ENCODE measurements at places on chromosomes 5 and 9.

DNA sequence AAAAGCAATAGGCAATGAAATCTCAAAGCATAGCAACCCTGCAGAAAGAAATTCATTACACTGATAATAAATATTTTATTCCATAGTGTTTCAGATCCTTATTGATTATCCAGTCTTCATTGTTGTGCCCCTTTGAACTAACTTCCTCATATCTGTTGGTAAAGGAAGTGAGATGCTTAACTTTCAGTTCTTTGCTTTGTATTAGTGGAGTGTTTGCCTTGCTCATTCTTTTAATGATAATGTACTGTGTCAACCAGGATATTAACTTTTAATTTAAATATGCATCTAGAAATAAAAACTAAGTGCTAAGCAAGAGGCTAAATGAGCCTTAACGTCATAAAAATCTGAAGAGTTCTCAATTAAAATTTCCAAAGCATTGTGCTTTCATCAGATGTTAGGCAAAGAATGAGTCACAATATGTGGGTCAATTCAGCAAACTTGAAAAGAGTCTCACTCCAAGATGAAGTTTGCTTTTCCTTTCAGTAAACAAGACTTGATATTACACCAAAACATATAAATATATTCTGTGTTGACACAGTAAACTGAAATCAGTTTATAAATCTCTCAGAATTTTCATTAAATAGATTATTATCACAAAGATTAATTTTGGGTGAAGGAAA, 105.9 kb downstream of the GIN1 start:
- no peak for DNase-seq

GRCh38 chr5:1668141-1668721, 131.4 kb downstream of the MRPL36 start:
- DNase-seq = no peak

GRCh38 chr9:5819174-5819573, 13.7 kb downstream of the ERMP1 start:
- DNase-seq = no peak

- no peak for DNase-seq
Measured at GRCh38 chr9:126428534-126429175, 102.0 kb downstream of the MVB12B start.

- no peak for DNase-seq
Measured at GRCh38 chr9:131045300-131046092, 36.5 kb downstream of the LAMC3 start.

DNA sequence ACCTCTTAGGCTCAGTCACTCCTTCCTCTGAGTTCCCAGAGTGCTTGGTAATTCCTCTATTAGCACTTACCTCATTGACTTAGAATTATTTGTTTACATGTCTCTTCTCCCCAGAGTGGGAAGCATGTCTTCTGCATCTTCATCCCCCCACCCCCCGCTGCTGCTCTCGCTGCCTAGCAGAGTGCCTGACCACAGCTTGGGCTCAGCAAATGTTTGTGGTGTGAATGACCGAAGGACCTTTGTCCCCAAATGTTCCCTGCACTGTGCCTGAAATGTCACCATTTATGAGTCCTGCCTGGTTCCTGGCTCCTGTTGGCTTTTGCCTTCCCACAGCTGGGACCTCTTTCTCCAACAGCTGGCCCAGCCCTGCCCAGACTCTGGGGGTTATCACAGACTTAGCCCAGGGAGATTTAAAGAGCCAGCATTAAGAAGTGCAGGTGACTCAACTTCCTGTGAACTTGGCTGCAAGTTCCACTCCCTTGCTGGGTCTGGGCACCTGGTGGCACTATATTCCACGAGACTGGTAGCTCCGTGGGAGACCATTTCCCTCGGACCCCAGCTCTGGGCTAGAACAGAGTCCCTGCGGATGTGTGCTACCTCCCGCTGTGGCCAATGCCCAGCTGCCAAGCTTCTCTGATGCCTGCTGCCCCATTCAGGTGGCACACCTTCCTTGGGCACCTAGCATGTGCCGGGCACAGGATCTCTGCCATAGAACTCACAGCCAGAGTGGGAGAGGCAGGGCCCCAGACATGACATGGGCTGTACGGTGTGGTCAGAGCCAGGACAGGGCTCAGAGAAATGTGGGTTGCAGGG, 1.8 kb upstream of the HMCN2 start:
- DNase-seq = no peak

DNA sequence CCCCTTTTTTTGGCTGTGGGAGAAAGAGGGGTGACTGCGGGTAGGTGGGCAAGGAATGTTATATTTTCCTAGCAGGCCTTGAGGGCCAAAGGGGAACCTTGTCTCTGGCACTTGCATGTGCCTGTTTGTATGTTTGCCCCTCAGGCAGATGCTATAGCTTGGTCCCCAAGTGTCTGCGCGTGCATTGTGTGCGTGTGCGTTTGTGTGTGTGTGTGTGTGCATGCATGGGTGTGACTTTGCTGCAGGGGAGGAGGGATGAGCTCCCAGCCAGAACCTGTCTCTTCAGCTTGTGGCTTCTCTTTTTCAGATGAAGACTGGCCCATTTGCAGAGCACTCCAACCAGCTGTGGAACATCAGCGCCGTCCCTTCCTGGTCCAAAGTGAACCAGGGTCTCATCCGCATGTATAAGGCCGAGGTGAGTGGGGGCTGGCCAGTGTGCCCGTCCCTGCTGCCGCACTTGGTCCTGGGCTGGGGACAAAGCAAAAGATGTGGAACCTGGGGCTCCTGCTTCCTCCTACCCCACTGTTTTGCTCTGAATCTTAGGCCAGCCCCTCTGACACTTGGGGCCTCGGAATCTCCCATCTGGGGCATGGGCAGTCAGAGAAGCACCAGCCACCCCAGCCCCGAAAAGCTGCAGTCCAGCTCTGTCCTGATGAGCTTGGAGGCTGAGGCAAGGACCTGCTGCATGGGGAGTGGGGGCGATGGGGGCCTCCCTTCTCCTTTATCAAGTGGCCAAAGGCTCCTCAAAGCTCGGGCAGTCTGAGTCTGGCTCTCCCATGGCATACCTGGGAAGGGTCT, 31.1 kb downstream of the PTPA start:
- no peak for DNase-seq

DNA sequence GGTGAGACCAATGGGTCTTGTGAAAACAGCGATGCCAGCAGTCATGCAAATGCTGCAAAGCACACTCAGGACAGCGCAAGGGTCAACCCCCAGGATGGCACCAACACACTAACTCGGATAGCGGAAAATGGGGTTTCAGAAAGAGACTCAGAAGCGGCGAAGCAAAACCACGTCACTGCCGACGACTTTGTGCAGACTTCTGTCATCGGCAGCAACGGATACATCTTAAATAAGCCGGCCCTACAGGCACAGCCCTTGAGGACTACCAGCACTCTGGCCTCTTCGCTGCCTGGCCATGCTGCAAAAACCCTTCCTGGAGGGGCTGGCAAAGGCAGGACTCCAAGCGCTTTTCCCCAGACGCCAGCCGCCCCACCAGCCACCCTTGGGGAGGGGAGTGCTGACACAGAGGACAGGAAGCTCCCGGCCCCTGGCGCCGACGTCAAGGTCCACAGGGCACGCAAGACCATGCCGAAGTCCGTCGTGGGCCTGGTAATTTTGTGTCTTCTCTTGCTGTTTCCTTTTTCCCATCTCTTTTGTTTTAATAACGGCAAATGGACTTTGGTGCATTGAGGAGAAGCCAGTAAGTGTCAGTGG, 98.0 kb downstream of the EHMT1 start:
- no peak for DNase-seq

DNA sequence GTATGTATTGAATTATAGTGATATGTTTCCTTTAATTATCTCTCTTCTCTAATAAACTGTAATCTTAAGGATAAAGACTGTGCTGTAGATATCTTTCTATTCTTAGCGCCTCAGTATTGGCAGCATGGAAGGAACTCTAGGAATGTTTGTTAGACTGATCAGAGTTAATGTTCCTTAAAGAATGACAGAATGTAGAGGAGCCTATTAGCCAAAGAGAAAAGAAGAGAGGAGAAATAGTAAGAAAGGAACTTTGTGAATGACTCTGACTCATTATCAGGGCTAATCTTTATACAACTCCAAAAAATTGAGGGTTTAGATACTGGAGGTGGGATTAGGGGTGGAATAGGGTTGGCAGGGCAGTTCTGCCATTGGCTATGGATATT, 59.0 kb upstream of the NUDT12 start:
- DNase-seq = no peak

GRCh38 chr9:87657190-87657589, 68.7 kb upstream of the CTSL start:
- DNase-seq = no peak

- peak; percentile 58 for DNase-seq
Measured at GRCh38 chr5:102865510-102866236, 110.6 kb downstream of the PAM start.

- DNase-seq = no peak
Measured at GRCh38 chr9:120892748-120893610, 16.0 kb upstream of the PHF19 start.

DNA sequence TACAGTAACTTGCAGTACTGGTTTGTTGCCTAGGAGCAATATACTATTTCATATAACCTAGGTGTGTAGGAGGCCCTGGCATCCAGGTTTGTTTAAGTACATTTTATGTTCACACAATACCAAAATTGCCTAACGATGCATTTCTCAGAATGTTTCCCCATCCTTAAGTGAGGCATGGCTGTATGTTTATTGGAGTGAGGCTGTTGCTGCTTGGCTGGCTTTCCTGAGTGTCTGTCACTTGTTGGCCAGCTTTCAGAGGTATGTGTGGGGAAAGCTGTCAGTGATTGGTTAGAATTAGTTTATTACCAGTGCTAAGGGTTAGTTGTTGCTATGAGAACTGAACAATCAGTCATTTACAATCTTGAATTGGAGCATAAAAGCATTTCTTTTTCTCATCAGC, 154.1 kb upstream of the CDH12 start:
- no peak for DNase-seq

- DNase-seq = no peak
Measured at GRCh38 chr9:33189331-33189791, 22.2 kb upstream of the B4GALT1 start.

DNA sequence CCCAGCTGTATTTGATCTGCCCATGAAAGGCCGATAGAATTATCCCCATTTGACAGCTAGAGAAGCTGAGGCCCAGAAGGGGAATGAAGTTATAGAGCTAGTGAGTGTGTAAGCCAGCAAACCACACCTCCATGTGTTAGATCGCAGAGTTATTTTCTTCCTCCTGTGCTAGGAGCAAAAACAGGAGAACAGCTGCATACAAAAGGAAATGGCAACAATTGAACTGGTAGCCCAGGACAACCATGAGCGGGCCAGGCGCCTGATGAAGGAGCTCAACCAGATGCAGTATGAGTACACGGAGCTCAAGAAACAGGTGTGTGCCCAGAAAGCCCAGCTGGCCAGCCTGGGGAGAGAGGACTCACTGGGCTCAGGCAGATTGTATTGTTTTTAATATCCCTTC, 30.4 kb downstream of the RAB14 start:
- no peak for DNase-seq

- DNase-seq = no peak
Measured at GRCh38 chr5:3827624-3828023, 232.0 kb downstream of the IRX1 start.

GRCh38 chr5:126927429-126927828, 102.9 kb downstream of the MARCHF3 start:
- no peak for DNase-seq

- no peak for DNase-seq
Measured at GRCh38 chr9:109990541-109990940, 210.5 kb downstream of the PALM2AKAP2 start.

DNA sequence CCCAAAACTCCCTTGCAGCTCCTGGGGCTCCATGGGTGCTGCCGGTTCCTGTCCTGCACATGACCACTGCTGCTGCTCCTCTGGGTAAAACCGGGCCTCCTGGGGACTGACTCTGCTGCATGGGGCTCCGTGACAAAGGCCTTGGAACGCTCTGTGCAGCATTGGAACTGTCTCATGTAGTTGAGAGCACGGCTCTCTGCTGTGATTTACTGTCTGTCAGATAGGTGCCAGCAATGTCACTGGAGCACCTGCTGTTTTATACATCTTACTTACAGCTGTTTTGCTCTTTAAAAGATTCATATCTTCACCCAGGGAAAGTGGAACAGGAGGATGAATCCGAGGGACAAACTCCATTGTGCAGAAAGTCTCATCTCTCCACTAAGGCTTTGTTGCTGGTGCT, 138.1 kb downstream of the YIPF5 start:
- no peak for DNase-seq

DNA sequence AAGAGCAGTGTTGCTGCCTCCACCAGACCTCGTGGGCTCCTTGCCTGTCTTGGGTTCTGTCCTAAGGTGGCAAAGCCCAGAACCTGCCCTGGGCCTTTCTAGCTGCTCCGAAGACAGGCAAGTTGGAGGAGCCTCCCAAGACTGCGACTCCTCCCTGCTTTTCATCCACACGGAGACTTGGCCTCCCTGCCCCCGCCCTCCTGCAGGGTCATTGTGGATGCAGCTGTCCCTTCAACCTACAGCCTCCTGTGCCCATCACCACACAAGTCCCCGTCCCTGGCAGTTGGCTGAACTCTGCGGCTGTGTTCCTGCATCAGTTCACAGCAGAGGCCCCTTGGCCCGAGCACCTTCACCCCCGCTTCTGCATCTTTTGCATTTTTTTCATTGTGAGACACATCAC, 59.2 kb downstream of the WNK2 start:
- no peak for DNase-seq

- DNase-seq = no peak
Measured at GRCh38 chr9:91271156-91271555, 90.6 kb downstream of the AUH start.

DNA sequence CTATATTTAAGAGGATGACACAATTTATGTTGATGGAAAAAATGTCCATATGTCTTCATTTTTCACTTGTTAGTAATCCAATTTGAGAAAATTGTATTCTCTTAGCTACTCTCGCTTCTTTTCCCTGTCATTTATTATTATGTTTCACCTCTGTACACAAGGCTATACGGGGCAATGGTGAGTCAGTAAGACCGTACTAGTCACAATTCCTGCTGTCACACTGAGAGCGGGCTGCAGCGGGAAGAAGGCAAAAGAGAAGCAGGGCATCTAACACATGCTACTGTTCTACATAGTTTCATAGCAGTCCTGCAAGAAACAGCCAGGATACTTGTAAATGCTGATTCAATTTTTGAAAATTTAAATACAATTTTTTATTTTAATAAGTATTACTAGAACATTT, 23.3 kb upstream of the PRDM9 start:
- no peak for DNase-seq

GRCh38 chr5:68225188-68225910, 9.8 kb downstream of the PIK3R1 start:
- no peak for DNase-seq

- DNase-seq = no peak
Measured at GRCh38 chr9:134253606-134254205, 72.5 kb upstream of the RXRA start.

GRCh38 chr5:150338546-150338945, 19.0 kb upstream of the TCOF1 start:
- no peak for DNase-seq
